ENCODE measurements at places on chromosomes 12 and 14.

DNA sequence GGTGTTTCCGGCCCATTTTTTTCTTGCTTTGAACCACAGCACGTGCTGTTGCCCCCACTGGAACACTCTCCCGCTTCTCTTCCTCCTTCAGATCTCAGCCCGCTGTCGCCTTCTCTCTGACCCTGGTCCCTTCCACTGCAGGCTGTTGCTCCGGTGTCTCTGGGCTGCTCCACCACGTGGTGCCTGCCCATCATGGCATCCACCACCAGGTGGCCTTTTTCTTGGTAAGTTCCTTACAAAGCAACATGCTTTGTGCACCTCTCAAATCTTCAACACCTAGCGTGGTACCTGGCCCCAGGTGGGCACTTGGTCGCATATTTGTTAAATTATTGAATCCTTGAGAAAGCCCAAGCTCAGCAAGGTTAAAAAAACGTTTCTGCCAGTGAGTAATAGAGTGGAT, 19.1 kb downstream of the TUNAR start:
- peak; percentile 11 for DNase-seq

- no peak for DNase-seq
Observed at GRCh38 chr14:23697680-23698079, 61.5 kb downstream of the DHRS2 start.

DNA sequence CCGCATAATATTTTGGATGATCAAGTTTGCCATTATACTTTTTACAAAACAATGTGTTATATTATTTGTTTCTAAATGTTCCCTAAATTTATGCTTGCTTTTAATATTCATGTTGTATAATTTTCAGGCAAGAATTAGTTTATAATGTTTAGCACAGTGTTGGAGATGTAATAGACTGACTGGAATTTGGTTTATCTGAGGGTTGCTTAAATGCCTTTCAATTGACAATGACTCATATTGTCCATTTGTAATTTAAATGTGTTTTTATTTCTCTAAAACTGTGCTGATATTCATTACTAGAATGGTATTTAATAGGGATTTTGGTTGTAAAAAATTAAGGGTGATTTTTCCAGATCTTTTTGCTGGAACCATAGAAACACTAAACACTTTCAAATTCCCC, 788.4 kb downstream of the SLC6A15 start:
- no peak for DNase-seq

- no peak for DNase-seq
Observed at GRCh38 chr14:101103321-101103901, 199.9 kb upstream of the RTL1 start.

- no peak for DNase-seq
Observed at GRCh38 chr14:68685419-68686204, 107.3 kb downstream of the ZFP36L1 start.

DNA sequence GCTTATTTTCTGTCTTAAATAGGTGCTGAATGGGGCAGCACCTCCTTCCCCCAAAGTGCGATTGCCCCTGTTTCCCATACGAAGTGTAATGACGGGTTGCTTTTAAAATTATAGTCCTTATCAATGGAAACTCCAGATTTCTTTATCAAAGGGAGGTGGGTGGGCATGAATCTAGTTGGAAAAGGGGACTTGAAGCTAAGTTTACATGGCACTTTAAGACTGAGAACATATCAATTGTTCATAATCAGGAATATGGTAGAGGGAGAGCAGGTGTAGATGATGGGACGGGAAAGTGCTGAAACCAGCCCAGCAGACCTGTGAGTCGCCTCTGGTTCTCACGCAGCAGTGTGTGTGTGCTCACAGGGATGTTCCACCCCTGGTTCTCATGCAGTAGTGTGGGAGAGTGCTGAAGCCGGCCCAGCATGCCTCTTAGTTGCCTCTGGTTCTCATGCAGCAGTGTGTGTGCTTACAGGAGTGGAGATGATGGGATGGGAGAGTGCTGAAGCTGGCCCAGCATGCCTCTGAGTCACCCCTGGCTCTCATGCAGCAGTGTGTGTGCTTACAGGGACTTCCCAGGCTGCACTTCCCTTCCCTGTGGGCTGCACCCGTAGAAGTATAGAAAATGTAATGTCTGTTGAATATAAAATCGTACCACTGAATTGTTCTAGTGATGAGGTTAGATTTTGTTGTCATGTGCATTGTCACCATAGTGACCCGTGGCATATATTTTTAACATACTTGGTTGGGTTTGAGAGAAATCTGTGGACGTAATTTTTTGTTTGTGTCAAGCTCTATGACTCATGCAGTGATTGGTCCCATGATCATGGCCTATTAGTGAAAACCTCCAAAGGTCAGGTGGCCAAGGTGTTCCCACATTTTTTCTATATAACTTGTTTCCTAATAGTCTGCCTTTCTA, 51.6 kb downstream of the GPATCH2L start:
- DNase-seq, result peak; percentile 17

GRCh38 chr12:68397566-68398158, 65.5 kb upstream of the MDM1 start:
- no peak for DNase-seq

DNA sequence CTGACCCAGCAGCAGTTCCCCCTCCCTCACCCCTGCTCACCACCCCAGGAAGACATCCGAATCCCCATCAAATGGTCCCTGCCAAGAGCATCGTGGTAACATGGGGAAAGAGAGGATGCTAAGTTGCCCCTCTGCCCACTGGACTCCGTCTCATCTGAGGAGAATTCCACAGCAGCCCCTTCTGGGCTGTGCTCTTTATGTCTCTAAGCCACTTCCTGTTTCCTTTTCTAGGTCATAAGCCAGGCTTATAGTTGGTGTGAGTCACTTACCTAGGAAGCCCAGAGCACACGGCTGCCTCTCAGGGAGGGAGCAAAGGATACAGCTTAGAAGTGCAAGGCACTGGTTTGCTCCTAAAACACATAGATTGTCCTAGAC, 76.0 kb downstream of the VCPKMT start:
- no peak for DNase-seq

- no peak for DNase-seq
Observed at GRCh38 chr14:22671622-22672021, 27.5 kb upstream of the OR6J1 start.

DNA sequence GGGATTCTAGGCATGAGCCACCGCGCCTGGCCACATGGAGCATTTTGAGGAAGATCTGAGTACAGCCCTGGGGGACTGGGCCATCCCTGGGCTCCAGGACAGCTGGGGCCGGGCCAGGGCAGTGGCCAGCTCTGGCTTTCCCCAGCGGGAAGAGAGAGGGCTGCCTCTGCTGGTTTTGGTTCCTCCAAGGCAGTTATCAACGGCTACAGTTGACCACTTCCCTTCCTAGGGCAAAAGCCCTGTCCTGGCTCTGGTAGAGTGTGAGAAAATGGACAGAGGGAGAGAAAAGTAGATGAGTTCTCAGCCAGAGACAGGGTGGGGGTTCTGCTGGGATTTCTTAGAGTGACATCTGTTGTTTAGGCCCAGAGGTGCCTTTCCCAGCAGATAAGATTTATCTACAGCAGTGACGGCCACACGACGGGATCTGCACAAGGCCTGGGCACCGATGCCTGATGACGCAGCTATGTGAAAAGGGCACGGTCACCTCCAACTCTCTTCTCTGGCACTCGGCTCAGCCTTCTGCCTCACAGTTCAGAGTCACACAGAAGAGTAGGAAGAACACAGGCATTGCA, 5.5 kb upstream of the HVCN1 start:
- peak; percentile 40 for DNase-seq

DNA sequence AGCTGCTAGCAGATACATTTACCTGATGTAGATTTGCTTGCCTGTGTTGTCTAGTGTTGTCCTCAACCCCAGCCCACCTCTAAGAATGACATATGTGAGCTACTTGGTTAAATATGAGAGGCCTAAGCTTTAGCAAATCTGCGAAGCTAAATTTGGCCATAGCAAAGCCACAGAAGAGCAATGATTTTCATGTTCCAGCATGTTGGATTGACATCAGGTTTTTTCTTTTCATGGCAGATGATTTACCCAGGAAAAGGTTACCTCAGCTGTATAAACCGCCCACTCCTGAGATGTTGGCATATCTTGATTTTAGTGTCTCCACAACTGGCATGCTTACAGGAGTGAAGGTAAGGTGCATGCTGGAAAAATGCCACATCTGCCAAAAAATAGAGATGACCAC, 36.4 kb upstream of the ATF1 start:
- DNase-seq, result no peak

- no peak for DNase-seq
Observed at GRCh38 chr14:80077262-80077661, 134.0 kb downstream of the DIO2 start.

- no peak for DNase-seq
Observed at GRCh38 chr12:28709986-28710685, 438.9 kb upstream of the FAR2 start.

GRCh38 chr12:88935856-88936255, 355.6 kb upstream of the KITLG start:
- DNase-seq, result no peak

DNA sequence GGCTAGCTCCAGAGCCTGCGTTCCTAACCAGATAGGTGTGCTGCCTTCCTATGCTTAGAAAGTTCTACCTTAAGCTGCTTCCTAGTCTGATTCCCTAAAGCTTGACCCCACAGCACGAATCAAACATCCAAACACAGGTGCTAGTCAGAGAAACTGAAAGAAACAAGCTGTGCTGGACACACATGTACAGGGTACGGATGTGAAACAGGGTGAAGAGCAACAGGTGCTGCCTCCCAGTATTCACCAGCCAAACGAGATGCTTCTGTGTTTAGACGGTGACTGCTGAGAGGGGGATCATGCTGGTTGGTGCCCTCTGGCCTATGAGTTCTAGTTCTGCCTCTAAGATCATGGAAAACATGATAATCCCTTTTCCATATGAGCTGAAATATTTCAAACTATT, 105.3 kb downstream of the GRIP1 start:
- DNase-seq, result no peak

GRCh38 chr14:70735043-70735442, 74.3 kb downstream of the MAP3K9 start:
- DNase-seq, result no peak

- DNase-seq, result no peak
Observed at GRCh38 chr12:83198291-83199015, 511.7 kb downstream of the TMTC2 start.

DNA sequence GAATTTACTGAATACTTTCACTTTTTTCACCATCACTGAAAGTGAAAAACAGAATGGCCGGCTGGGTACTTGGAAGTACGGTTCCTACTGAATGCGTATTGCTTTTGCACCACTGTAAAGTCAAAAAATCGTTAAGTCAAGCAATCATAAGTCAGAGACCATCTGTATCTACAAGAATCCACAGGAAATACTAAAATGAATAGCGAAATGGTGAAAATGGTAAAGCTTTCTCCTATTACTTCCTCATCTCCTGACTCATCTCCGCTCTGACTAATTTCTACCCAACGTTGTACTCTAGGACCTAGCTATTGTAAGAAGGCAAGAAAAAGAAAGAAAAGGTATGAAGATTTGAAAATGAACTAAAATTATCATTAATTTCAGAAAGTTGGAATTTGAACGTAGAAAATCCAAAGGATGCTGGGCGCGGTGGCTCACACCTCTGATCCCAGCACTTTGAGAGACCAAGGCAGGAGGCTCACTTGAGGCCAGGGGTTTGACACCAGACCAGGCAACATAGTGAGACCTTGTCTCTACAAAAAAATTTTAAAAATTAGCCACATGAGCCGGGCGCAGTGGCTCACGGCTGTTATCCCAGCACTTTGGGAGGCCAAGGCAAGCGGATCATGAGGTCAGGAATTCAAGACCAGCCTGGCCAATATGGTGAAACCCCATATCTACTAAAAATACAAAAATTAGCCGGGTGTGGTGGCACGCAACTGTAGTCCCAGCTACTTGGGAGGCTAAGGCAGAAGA, 5.3 kb upstream of the CDCA4 start:
- no peak for DNase-seq

- DNase-seq, result no peak
Observed at GRCh38 chr12:57895389-57896114, 45.8 kb upstream of the ATP23 start.

DNA sequence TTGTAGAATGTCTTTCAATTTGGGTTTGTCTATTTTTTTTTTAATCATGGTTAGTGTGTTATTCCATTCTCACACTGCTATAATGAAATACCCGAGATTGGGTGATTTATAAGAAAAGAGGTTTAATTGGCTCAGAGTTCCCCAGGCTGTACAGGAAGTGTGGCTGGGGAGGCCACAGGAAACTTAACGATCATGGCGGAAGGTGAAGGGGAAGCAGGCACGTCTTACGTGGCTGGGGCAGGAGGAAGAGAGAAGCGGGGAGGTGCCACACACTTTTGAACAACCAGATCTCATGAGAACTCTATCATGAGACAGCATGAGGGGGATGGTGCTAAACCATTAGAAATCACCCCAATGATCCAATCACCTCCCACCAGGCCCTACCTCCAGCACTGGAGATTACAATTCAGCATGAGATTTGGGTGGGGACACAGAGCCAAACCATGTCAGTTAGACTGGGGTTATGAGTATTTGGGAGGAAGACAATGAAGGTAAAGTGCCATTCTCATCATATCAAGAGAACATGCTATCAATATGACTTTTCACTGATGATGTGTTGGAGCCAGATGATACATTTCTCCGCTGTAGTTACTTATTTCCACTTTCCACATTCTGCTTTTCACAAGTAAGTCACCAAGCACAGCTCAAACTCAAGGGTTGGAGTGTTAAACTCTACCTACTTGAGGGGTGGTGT, 45.8 kb downstream of the AP5M1 start:
- DNase-seq, result no peak

GRCh38 chr12:124493809-124494750, 73.3 kb downstream of the NCOR2 start:
- DNase-seq, result peak; percentile 33

GRCh38 chr14:104602315-104602932, 2.1 kb downstream of the TMEM179 start:
- DNase-seq, result no peak

- DNase-seq, result no peak
Observed at GRCh38 chr12:127272864-127273263, 994.1 kb upstream of the TMEM132C start.

- no peak for DNase-seq
Observed at GRCh38 chr12:84641940-84642545, 270.6 kb downstream of the SLC6A15 start.

GRCh38 chr14:90406384-90406798, 9.6 kb downstream of the CALM1 start:
- no peak for DNase-seq

DNA sequence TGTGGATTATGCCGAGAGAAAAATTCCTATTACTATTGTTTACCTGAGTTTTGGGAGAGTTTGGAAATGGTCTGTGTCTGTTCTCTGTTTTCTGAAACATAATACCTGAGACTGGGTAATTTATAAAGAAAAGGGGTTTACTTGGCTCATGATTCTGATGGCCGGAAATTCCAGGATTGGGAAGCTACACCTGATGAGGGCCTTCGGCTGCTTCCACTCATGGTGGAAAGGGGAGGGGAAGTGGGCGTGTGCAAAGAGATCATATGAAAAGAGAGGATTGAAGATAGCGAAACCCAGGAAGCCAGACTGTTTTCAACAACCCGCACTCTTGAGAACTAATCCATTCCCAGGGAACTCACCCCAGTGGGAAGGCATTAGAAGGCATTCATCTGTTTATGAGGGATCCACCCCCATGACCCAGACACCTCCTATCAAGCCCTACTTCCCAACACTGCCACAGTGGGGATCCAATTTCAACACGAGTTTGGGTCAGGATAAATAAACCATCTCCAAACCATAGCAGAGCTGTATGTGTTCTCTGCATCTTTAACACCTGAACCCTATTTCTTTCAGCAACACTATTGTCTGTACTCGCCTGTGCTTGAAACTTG, 51.1 kb downstream of the APAF1 start:
- no peak for DNase-seq

- no peak for DNase-seq
Observed at GRCh38 chr14:102901633-102902032, 20.8 kb upstream of the AMN start.
